ENCODE measurements at places on chromosomes 6 and 20. TPM values are rescaled to one million over a fixed set of nuclear protein-coding genes. Genes with fewer than 3 reads are reported as not detected.

KCNK16 gene
- not detected for total RNA-seq

PTCRA gene
- not detected for total RNA-seq

CST9 gene
- total RNA-seq: not detected

MICB gene
- 12.6 TPM for total RNA-seq

WFDC2 gene
- not detected for total RNA-seq

SLC24A3 gene
- 1.5 TPM for total RNA-seq

RAMACL gene
- 0.23 TPM for total RNA-seq

FILIP1 gene
- total RNA-seq: 0.43 TPM

EMILIN3 gene
- total RNA-seq: 1.2 TPM

PRRT1 gene
- total RNA-seq: 0.85 TPM

MROH8 gene
- 1.5 TPM for total RNA-seq

CDYL gene
- 17.5 TPM for total RNA-seq

SLC17A1 gene
- total RNA-seq: not detected

PSMG4 gene
- total RNA-seq: 5.2 TPM

CD164 gene
- 189 TPM for total RNA-seq

CD2AP gene
- 2.8 TPM for total RNA-seq

TFAP2A gene
- 0.12 TPM for total RNA-seq

C6orf15 gene
- total RNA-seq: not detected

SYNDIG1 gene
- total RNA-seq: 0.68 TPM

TPX2 gene
- total RNA-seq: 6.3 TPM

CST2 gene
- total RNA-seq: not detected

HLA-DRA gene
- total RNA-seq: not detected

VWA7 gene
- total RNA-seq: not detected

SAPCD1 gene
- total RNA-seq: 2.8 TPM

SLPI gene
- total RNA-seq: 19.5 TPM

TRIM40 gene
- total RNA-seq: not detected

COL19A1 gene
- under 0.01 TPM for total RNA-seq

MUC22 gene
- not detected for total RNA-seq

SPATA2 gene
- 1.5 TPM for total RNA-seq

SFTA2 gene
- not detected for total RNA-seq

PSORS1C2 gene
- not detected for total RNA-seq

LY6G6D gene
- not detected for total RNA-seq

PTCHD4 gene
- 2.5 TPM for total RNA-seq

PSMB8 gene
- 68.0 TPM for total RNA-seq

SEMG1 gene
- total RNA-seq: not detected

C6orf58 gene
- 0.35 TPM for total RNA-seq

LHFPL5 gene
- total RNA-seq: not detected

All from pericardium fibroblast (primary cell).